Lung (tissue), 17 donors: ENCODE measurements at places on chromosomes 7 and 10.

DNA sequence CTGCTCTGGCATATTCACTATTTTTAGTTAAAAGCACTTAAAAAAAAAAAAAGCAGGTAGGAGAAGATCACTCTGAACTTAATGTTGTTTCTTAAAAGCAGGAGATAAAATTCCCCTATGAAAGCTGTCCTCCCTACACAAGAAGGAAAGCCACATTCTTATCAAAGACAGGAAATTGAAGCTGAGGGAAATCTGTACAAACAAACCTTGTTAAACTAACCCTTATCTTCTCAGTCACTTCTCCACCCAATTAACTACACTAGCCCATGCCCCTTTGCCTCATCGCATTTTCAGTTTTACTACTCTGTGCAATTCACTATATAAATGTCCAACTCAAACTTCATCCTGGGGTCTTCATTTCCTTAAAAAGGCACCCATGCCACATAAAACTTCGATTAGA, 2.7 kb upstream of the CDCA7L start:
- DNase-seq, result no peak

DNA sequence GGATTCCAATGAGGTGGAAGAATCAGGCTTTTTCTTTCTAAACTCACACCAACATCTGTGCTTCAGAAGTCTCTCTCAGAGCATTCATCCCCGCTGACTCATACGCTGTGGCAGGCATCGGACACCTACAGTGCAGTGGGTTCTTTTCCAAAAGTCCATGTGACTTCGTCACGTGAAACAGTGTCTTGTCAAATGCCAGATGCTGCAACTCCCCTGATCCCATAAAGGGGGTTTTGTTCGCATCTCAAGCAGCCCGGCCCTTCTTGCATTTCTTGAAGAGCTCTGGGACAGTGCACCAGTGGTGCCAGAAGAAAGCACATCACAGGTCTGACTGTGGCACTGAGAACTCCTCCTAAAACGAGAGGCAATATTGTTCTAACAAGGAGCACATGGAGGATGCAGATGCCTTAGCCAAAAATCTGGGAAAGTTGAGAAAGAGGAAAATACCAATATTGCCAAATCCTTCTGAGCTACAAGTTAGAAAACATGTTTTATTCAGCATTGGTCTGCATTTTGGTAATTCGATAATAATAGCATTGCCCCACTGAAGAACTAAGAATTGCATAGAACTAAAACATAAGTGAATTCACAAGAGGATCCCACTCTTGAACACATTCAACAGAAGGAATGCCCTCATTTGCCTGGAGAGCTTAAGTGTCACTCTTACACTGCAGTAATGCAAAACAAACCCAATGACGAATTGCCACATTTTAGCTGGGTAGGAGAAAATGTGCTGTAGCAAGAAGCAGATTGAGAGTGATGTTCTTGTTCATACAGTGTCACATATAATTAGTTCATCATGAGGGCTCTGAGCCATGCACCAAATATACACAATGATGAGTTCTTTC, 204.4 kb downstream of the CXCL12 start:
- DNase-seq, result no peak

DNA sequence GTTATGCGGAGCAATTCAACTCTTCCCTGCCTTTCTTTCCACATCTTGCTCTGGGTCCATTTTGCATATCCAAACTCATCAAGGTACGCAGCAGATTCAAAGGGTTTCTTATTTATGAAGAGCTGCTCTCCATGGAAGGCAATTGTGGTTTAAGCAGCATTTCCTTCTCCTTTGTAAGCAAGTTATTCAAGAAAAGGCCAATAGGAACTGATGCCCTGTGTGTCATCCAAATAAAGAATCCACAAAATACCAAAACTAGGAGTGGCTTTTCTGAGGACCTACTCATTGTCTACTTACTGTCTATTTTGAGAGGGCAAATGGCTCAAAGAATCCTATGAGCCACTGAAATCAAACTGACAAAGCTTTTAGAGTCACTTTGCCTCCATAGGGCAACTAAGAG, 253.1 kb downstream of the PTEN start:
- no peak for DNase-seq

GRCh38 chr7:44858161-44858560, 10.3 kb upstream of the H2AZ2 start:
- no peak for DNase-seq

DNA sequence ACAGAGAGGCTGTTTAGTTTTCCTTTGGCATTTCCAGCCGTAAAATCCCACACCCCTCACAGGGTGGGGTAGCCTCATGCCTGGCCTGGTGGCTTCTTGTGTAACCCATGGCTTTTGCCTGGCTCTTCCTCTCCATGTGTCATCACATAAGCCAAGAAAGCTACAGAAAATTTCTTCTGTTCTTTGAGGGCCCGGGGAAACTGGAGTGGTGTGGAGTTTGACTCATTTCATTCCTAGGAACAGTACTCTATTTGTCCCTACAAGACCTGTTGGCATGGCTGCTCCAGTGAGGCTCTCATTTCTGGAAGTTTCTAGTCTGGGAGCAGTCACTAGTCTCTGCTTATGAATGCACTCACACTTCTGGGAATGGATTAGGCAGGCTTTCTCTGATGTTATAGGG, 523.9 kb downstream of the SUGCT start:
- no peak for DNase-seq

GRCh38 chr7:29397398-29397797, 166.2 kb upstream of the PRR15 start:
- no peak for DNase-seq
